Sigmoid colon (tissue), 7 donors: ENCODE measurements at places on chromosomes 2 and 18. TPM values are rescaled to one million over a fixed set of nuclear protein-coding genes. Genes with fewer than 3 reads are reported as not detected.

- no peaks in the 10 kb centered on the region for H3K4me1 ChIP-seq
- no peak for DNase-seq
- no peaks in the 10 kb centered on the region for H3K36me3 ChIP-seq
- no peak overlapping the region for H3K27ac ChIP-seq
These were observed 59.2 kb upstream of the FZD7 start for GRCh38 chr2:201974171-201975100.

Gene PARD6G
- total RNA-seq, result 6.2 TPM

Gene AOX1
- total RNA-seq, result 59.6 TPM

GRCh38 chr18:75658330-75658729 lies 230.8 kb upstream of the SMIM21 start:
- H3K4me3 ChIP-seq, result no peak overlapping the region
- no peaks in the 10 kb centered on the region for H3K27me3 ChIP-seq
- H3K36me3 ChIP-seq, result no peaks in the 10 kb centered on the region
- H3K4me1 ChIP-seq, result peaks cover 16% of the 10 kb centered on the region
- DNase-seq, result no peak
- no peak overlapping the region for H3K27ac ChIP-seq

Gene SERPINB8
- 4.8 TPM for total RNA-seq

Gene TTN
- 6.7 TPM for total RNA-seq

- no peak for DNase-seq
- H3K4me1 ChIP-seq, result no peaks in the 10 kb centered on the region
- H3K4me3 ChIP-seq, result no peak overlapping the region
- no peaks in the 10 kb centered on the region for H3K36me3 ChIP-seq
- H3K27ac ChIP-seq, result no peak overlapping the region
- H3K27me3 ChIP-seq, result no peaks in the 10 kb centered on the region
These were observed 96.6 kb upstream of the TWSG1 start for GRCh38 chr18:9237981-9238380.

GRCh38 chr2:124320051-124320688 lies 295.1 kb downstream of the CNTNAP5 start:
- peaks cover 3% of the 10 kb centered on the region for H3K4me1 ChIP-seq
- no peak overlapping the region for H3K27ac ChIP-seq
- no peaks in the 10 kb centered on the region for H3K27me3 ChIP-seq
- DNase-seq, result no peak

- no peak for DNase-seq
- peaks cover 3% of the 10 kb centered on the region for H3K36me3 ChIP-seq
- peak overlapping the region; percentile 49 for H3K27ac ChIP-seq
- no peaks in the 10 kb centered on the region for H3K4me1 ChIP-seq
- H3K4me3 ChIP-seq, result no peak overlapping the region
These were observed 40.2 kb upstream of the GMCL1 start for GRCh38 chr2:69789175-69789721.

Gene RTP5
- total RNA-seq, result not detected

GRCh38 chr2:209340522-209340921 lies 83.3 kb upstream of the MAP2 start:
- H3K27ac ChIP-seq, result no peak overlapping the region
- H3K27me3 ChIP-seq, result no peaks in the 10 kb centered on the region
- H3K4me1 ChIP-seq, result no peaks in the 10 kb centered on the region

Gene CD302
- 42.4 TPM for total RNA-seq

Gene SH3BP4
- total RNA-seq, result 11.4 TPM

DNA sequence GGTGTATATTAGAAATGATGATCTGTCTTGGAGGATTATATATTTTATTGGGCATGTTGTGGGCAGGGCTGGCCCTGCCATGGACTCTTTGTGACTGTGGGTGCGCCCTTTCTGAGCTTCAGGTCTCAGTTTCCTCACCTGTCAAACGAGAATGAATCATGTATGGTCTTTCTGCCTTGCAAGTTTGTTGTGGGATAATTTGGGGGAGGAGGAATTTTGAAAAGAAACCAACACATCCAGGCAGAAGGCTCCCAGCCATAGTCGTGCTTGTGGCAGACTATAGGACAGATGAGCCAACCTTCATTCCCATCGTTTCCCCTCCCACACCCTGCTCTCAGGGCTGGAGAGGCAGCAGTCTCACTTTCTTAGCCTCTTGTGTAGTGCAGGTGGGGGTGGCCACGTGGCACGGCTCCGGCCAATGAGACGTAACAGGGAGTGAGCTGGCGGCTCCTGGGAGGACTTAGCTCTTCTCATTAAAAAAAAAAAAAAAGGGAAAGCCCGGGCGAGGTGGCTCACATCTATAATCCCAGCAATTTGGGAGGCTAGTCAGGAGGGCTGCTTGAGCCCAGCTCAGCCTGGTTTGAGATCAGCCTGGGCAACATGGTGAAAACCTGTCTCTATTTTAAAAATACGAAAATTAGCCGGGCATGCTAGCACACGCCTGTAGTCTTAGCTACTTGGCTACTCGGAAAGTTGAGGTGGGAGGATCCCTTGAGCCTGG lies 63.1 kb downstream of the RHOB start:
- peak; percentile 66 for DNase-seq
- H3K36me3 ChIP-seq, result no peaks in the 10 kb centered on the region
- no peak overlapping the region for H3K4me3 ChIP-seq
- no peaks in the 10 kb centered on the region for H3K27me3 ChIP-seq
- H3K4me1 ChIP-seq, result peaks cover 29% of the 10 kb centered on the region

DNA sequence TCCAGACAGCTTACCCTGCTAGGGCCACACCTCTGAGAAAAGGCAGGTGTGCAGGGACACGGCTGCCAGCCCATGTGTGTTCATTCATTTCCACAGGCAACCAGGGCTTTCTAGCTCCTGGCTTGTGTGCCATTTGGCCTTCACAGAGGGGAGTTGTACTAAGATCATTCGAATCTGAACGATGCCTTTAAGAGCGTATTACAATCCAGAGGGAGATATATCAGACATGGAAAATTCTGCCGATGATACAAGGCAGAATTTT lies 64.2 kb upstream of the OTOF start:
- no peaks in the 10 kb centered on the region for H3K4me1 ChIP-seq
- H3K4me3 ChIP-seq, result no peak overlapping the region
- no peaks in the 10 kb centered on the region for H3K36me3 ChIP-seq
- H3K27me3 ChIP-seq, result no peaks in the 10 kb centered on the region

GRCh38 chr2:117832905-117833613 lies 18.6 kb downstream of the DDX18 start:
- no peak overlapping the region for H3K4me3 ChIP-seq
- H3K4me1 ChIP-seq, result no peaks in the 10 kb centered on the region
- H3K27me3 ChIP-seq, result no peaks in the 10 kb centered on the region
- peaks cover 59% of the 10 kb centered on the region for H3K36me3 ChIP-seq

Gene HS1BP3
- total RNA-seq, result 32.6 TPM

Gene KCNG3
- total RNA-seq, result 0.95 TPM

GRCh38 chr2:96145036-96145847 lies at the start of gene DUSP2:
TSS of gene DUSP2 (minus strand) at chr2:96145440. CDS start at chr2:96145354, 86 bp downstream.
- H3K27me3 ChIP-seq, result no peaks in the 10 kb centered on the region
- H3K36me3 ChIP-seq, result no peaks in the 10 kb centered on the region
- no peaks in the 10 kb centered on the region for H3K4me1 ChIP-seq
- DNase-seq, result peak; percentile 83
- H3K27ac ChIP-seq, result peak within 1 kb of the TSS; percentile 28
- peak within 1 kb of the TSS; percentile 62 for H3K4me3 ChIP-seq

- no peak overlapping the region for H3K27ac ChIP-seq
- H3K27me3 ChIP-seq, result no peaks in the 10 kb centered on the region
- H3K36me3 ChIP-seq, result no peaks in the 10 kb centered on the region
- H3K4me1 ChIP-seq, result no peaks in the 10 kb centered on the region
- no peak for DNase-seq
These were observed 30.7 kb downstream of the CAMKMT start for GRCh38 chr2:44392338-44392943.

- H3K27me3 ChIP-seq, result no peaks in the 10 kb centered on the region
- no peak overlapping the region for H3K27ac ChIP-seq
- no peak for DNase-seq
- no peaks in the 10 kb centered on the region for H3K36me3 ChIP-seq
These were observed 162.5 kb upstream of the SETBP1 start for GRCh38 chr18:44518091-44518615.

DNA sequence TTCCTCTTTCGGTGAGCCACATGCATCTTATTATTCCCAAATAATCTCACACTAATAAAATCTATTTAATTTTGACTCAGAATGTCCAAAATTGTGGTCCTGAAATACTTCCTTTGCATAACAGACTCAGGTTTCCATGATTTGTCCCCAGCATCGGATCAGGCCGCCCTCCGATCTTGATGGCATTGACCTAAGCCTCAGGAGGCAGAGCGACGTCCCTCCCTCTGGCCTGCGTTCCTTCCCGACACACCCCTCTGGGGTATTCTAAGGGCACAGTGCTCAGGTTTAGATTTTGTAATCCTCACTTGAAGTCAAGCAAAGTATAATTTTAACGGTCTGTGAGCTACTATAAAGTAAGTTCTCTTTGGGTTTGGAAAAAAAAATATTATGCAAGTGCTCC lies 857.7 kb downstream of the GALR1 start:
- no peaks in the 10 kb centered on the region for H3K36me3 ChIP-seq
- no peak for DNase-seq
- H3K27ac ChIP-seq, result no peak overlapping the region
- no peak overlapping the region for H3K4me3 ChIP-seq

DNA sequence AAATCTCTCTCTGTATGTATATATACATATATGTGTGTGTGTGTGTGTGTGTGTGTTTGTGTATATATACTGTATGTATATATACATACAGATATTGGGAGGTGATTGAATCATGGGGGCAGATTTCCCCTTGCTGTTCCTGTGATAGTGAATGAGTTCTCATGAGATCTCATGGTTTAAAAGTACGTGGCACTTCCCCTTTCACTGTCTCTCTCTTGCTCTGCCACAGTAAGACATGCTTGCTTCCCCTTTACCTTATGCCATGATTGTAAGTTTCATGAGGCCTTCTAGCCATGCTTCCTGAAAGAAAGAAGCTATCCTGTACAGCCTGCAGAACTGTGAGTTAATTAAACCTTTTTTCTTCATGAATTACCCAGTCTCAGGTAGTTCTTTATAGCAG lies 18.8 kb upstream of the CCDC195 start:
- DNase-seq, result no peak
- no peak overlapping the region for H3K4me3 ChIP-seq
- H3K27ac ChIP-seq, result no peak overlapping the region
- no peaks in the 10 kb centered on the region for H3K27me3 ChIP-seq
- H3K36me3 ChIP-seq, result no peaks in the 10 kb centered on the region
- H3K4me1 ChIP-seq, result no peaks in the 10 kb centered on the region

Gene SULT1C4
- 2.6 TPM for total RNA-seq

DNA sequence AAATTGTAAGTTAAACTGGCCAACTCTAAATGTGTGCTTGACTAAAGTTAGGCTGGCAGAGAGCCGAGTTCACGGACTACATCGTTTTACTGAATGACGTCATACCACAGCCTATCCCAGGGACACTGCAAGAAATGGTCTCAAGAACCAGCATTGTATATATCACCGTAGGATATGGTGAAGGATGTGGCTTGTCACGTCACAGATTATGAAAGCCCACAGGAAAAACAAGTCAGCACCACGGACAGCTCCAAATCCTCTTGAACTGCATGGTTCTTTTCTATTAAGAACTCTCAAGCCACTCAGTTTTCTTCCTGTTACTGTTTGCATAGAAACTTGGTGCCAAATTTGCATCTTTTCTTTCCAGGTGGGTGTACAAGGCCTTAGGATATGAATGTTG lies 85.1 kb upstream of the ACAA2 start:
- no peak overlapping the region for H3K27ac ChIP-seq
- H3K4me1 ChIP-seq, result no peaks in the 10 kb centered on the region
- H3K36me3 ChIP-seq, result no peaks in the 10 kb centered on the region
- DNase-seq, result no peak
- H3K4me3 ChIP-seq, result no peak overlapping the region
- H3K27me3 ChIP-seq, result no peaks in the 10 kb centered on the region

DNA sequence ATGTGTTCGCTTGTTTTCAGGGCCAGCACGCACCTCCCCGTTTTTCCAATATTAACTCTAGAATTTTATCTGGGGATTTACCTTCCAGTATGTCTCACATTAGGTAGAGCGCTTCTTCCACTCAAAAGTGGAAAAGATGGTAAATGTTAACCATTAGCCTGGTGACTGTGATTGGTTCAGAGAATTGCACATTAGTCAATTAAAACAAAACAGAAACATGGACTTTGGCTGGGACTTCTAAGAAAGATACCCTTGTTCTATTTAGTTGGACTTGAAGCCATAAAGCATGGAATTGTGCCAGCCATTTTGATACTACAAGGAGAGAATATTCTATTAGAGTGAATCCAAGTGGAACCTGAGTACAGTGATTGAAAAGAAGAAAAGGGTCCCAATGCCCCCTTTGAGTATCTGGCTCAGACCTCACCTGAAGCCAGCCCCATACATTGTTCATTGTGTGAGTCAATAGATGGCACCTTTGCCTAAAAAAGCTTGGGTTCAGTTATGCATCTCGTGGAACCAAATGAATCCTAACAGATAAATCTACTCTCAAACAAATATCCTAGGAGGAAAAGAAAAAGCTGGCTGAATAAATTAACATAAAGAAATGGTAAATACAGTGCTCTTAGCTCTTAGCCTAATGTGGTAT lies 354.3 kb downstream of the IRS1 start:
- no peak overlapping the region for H3K4me3 ChIP-seq
- DNase-seq, result no peak
- H3K27ac ChIP-seq, result no peak overlapping the region
- no peaks in the 10 kb centered on the region for H3K27me3 ChIP-seq
- no peaks in the 10 kb centered on the region for H3K36me3 ChIP-seq

DNA sequence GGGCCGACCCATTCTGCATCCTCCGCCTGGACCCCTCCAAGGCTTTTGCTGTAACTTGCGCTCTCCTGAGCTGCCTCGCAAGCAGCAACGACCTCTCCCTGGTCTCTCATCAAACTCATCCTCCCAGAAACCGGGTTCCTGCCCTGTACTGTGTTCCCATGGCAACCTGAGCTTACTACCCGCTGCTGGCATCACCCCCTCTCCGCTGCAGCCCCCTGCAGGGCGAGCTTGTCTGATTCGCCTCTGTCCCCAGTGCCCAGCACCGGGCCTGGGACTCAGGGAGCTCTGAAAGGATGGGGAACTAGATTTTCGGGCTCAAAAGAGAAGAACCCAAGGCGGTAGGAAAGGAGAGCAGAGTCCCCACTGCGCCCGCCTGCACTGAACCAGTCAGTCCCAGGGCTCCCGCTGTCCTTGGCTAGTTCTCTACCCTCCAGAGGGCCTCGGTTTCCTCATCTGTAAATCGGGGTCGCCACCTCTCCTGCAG lies 463 bp downstream of the HS1BP3 start:
- H3K4me3 ChIP-seq, result peak overlapping the region; percentile 84
- H3K36me3 ChIP-seq, result peaks cover 6% of the 10 kb centered on the region
- H3K27ac ChIP-seq, result peak overlapping the region; percentile 89
- H3K4me1 ChIP-seq, result peaks cover 40% of the 10 kb centered on the region
- H3K27me3 ChIP-seq, result no peaks in the 10 kb centered on the region

- no peaks in the 10 kb centered on the region for H3K4me1 ChIP-seq
- H3K27me3 ChIP-seq, result no peaks in the 10 kb centered on the region
- H3K4me3 ChIP-seq, result no peak overlapping the region
- no peak overlapping the region for H3K27ac ChIP-seq
- H3K36me3 ChIP-seq, result no peaks in the 10 kb centered on the region
These were observed 174.4 kb upstream of the FBXO11 start for GRCh38 chr2:48080534-48081316.

- no peaks in the 10 kb centered on the region for H3K27me3 ChIP-seq
- DNase-seq, result no peak
- no peaks in the 10 kb centered on the region for H3K4me1 ChIP-seq
- no peak overlapping the region for H3K4me3 ChIP-seq
- no peak overlapping the region for H3K27ac ChIP-seq
These were observed 27.1 kb upstream of the BARD1 start for GRCh38 chr2:214836568-214836967.

GRCh38 chr2:219254590-219255201 lies 978 bp upstream of the TUBA4A start:
- H3K4me1 ChIP-seq, result peaks cover 35% of the 10 kb centered on the region
- H3K27ac ChIP-seq, result peak overlapping the region; percentile 87
- H3K36me3 ChIP-seq, result no peaks in the 10 kb centered on the region
- peak overlapping the region; percentile 74 for H3K4me3 ChIP-seq
